ENCODE measurements at places on chromosomes 12 and 14. TPM values are rescaled to one million over a fixed set of nuclear protein-coding genes. Genes with fewer than 3 reads are reported as not detected.

LUM gene
- not detected for total RNA-seq

BCL11B gene
- total RNA-seq = not detected

DNA sequence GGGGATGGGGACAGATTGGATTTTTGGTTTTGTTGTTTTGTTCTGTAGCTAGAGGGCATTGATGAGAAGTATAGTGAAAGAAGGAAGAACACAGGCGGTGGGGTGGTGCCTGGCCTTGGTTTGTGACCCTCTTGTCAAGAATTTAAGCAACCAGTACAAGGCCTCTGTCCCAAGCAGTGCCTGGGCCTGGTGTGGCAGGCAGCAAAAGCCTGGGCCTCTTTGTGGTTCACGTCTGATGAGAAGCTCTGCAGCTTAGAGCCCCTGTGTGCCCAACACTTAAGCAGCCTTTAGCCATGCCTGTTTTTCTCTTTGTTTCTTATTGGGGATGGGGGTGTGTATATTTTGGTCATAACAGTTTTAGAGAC lies 98.0 kb downstream of the PPP2R5C start:
- no peak for DNase-seq

- no peak for DNase-seq
Observed at GRCh38 chr12:107296681-107297089, 203.3 kb upstream of the CRY1 start.

GRCh38 chr12:16789204-16789790 lies 183.3 kb upstream of the LMO3 start:
- DNase-seq = no peak

DNA sequence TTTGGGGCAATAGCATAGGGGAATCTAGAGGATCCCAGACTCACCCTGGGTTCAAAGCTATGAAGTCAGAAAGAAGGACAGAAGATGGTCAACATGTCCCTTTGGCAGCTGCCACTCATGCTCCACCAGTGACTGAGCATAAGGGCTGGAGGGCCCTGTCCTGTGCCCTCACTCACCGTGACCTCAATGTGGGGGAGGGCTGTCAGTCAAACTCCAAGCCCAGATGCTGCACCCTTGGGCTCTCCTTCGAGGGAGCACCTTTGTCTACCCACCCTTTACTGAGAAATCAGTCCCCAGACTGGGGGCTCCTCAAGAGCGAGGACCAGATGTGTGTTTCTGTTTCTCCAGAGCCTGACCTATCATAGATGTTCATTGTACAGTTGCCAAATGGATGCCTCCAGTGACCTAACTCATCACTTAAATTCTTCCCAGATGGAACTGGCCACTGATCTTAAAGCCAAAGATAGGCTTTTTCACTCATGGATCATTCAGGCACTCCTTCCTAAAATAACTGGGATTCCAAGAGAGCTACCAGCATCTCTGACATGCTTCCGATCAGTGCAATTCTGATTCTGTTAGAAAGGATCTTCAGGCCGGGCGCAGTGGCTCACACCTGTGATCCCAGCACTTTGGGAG lies 27.2 kb upstream of the VSX2 start:
- no peak for DNase-seq

DNA sequence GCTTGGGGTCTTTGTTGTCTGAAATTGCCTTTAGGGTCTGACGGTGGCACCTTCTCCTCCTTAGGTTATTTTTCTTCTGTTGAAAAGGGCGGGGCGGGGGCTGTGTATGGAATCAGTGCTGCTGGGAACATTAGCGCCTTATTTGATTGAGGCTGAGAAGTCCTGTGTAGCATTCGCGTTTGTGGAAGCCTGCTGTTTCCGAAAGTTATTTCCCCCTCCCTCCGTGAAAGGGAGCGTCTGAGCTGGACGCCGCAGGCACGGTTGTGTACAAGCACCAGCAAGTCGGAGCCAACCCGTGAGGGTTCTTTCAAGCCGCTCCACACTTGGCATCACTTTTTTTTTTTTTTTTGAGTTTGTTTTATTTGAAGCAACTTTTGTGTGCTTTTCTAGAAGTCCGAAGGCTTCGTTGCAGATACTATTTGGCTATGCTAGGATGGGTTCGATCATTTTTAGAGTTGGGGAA lies 1.1 kb downstream of the SYNE2 start:
- peak; percentile 58 for DNase-seq

ACAD10 gene
- 38.9 TPM for total RNA-seq

GRCh38 chr12:53852992-53853391 lies 85.6 kb upstream of the HOXC13 start:
- no peak for DNase-seq

GRCh38 chr12:91364471-91365184 lies 182.0 kb upstream of the DCN start:
- no peak for DNase-seq

- no peak for DNase-seq
Observed at GRCh38 chr12:4910502-4911315, 1.0 kb downstream of the KCNA1 start.

GRCh38 chr12:53380794-53381730 lies 1.1 kb downstream of the SP1 start:
- DNase-seq = no peak

DNA sequence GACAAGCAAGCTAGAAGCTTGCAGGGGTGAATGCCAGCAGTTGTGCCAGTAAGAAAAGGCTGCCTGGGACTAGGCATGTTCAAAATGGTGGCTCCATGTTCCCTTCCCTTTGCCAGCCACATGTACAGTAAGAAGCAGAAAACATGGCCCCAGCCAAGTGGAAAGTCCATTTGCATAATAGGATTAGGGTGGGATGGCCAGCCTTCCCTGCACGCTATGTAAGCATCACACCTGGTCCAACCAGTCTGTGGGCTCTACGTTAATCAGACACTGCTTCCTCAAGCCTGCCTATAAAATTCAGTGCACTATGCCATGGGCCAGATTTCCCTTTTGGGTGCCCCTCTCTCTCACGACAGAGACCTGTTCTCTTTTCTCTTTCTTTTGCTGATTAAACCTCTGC lies 288.4 kb downstream of the GXYLT1 start:
- peak; percentile 58 for DNase-seq

MYBPC1 gene
- total RNA-seq = not detected

DNA sequence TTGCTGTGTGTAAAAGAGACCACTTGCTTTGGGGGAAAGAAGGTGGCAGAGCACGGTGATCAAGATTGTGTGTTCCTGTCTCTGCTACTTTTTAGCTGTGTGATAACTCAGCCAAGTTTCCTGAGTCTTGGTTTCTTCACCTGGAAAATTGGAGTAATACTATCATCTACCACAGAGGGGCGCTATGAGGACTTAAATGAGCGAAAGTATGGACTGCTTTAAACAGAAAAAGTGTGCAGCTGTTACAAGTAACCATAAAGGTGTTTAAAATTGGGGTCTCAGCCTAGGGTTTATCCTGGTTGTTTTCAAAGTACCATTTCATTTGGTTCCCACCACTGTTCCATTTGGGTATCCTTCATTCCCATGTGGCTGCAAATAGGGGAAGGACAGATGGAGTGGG lies 65.9 kb upstream of the WSCD2 start:
- peak; percentile 81 for DNase-seq

- no peak for DNase-seq
Observed at GRCh38 chr14:91728616-91729183, 3.2 kb downstream of the CATSPERB start.

- DNase-seq = no peak
Observed at GRCh38 chr12:92927436-92928281, 1.4 kb downstream of the EEA1 start.

ACSM4 gene
- not detected for total RNA-seq

ERBB3 gene
- not detected for total RNA-seq

DNA sequence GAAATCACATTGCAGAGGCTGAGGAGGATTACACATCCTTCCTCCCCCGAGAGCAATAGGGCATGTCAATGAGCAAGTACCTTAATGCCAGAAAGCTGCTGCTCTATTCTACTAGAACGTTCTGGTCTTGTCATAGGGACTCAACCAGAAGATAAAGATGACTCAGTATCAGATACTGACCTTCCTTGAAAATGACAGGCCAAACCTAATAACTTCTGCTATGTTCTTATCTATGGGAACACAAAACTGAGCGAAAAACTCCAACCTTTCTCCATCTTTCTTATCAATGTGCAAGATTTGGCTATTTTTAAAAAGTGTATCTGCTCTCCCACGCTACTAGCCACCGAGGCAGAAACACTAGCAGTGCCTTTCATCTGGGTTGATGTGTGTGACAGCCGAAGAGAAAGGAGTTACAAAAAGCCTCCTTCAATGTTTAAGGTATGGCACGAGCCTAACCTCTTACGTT lies 5.5 kb downstream of the CCDC92 start:
- DNase-seq = no peak

DNA sequence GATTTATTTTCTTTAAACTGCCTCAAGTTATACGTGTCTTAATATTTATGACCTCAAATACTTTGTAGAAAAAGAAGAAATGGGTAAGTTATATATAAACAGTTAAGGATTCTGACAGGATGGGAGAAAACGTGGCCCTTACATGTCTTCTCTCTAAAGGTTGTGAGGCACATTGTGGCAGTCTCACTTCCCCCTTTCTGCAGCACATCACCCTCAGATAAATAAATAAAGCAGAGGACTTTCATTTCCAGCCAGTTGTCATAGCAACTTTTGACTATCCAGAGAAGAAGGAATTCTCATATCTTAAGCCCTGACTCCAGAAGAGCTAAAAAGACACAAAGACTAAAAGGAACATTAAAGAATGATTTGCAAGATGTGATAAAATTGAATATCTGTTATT lies 28.8 kb upstream of the CEP83 start:
- peak; percentile 73 for DNase-seq

GPR132 gene
- total RNA-seq = not detected

SLC6A12 gene
- not detected for total RNA-seq

- DNase-seq = no peak
Observed at GRCh38 chr12:32217354-32218310, 111.0 kb downstream of the BICD1 start.

PYGL gene
- not detected for total RNA-seq

GRCh38 chr12:5909560-5909959 lies 35.5 kb downstream of the ANO2 start:
- no peak for DNase-seq

- DNase-seq = no peak
Observed at GRCh38 chr14:74524076-74524811, 30.7 kb downstream of the ISCA2 start.

SERPINA10 gene
- total RNA-seq = not detected

UNC79 gene
- total RNA-seq = 0.19 TPM

- no peak for DNase-seq
Observed at GRCh38 chr12:65879878-65880277, 55.6 kb downstream of the HMGA2 start.

GRCh38 chr12:99746538-99746937 lies 99.0 kb downstream of the GARIN6 start:
- peak; percentile 75 for DNase-seq

DNA sequence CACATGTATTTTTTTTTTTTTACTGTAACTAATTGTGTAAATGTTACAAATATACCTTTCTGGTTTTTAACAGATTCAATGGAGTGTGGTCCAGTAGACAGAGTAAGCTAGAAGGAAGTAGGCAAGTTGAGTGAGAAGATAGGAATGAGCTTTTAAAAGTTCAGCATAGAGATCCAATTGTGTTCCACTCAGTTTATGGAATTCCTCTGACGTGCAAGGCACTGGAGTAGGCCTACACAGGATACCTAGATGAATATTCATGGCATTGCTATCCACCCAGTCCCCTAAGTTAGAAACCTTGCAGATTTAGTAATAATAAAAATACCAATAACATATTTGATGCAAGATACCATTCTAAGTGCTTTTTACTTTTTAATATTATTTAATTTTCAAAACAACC lies 225.6 kb upstream of the ARID2 start:
- DNase-seq = no peak

SMCO2 gene
- total RNA-seq = not detected

DNA sequence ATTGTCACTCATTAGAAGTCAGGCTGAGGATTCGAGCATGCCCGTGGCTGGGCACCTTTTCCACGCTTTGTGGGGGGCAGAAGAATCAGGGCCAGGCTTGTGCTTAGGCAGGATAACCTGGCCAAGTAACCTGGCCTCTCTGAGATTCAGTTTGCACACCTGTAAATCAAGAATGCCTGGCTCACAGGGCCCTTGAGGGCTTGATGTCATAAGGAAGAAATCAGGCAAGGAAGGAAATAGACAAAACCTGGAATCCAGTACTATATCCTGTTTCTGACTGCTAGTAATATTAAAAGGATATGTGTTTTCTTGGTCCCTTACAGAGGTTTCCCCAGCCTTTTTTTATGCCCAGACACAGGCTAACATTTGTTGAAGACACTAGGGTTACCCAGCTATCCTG lies 91.9 kb downstream of the SAMD4A start:
- DNase-seq = no peak

TEX22 gene
- total RNA-seq = 0.67 TPM

GRCh38 chr12:67358781-67359338 lies 89.7 kb downstream of the CAND1 start:
- DNase-seq = no peak

DNA sequence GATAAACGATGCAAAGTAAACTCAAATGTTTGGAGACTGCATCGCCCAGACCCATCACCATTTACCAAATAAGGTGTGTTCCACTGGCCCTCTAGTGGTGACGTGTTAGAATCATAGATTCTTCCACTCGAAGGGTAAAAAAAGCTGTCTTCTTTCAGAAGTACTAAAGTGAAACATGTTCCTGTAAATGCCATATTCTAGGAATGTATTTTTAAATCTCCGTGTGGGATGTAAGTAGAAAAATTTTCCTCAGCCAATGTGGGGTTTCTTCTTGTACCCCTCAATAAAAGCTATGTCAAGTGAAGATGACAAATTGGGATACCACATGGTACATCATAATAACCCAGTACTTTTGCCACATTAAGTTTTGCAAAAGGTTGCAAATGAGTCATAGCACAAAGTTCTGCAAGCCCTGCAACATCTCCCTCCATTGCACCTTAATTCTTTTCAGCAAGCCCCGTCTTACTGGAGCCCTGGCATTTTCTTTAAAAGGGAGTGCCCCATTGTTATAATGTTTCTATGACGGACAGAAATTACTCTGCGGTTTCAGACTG lies 100.8 kb downstream of the CCER1 start:
- peak; percentile 71 for DNase-seq

- no peak for DNase-seq
Observed at GRCh38 chr12:56169229-56169759, 11.1 kb downstream of the MYL6 start.

Measured in Karpas-422 (cell line).